NCI-H1048 (cell line): ENCODE measurements at places on chromosomes 13 and 19.
A peak's percentile ranks its signal among the peaks of the same experiment; 100 is the strongest.

DNA sequence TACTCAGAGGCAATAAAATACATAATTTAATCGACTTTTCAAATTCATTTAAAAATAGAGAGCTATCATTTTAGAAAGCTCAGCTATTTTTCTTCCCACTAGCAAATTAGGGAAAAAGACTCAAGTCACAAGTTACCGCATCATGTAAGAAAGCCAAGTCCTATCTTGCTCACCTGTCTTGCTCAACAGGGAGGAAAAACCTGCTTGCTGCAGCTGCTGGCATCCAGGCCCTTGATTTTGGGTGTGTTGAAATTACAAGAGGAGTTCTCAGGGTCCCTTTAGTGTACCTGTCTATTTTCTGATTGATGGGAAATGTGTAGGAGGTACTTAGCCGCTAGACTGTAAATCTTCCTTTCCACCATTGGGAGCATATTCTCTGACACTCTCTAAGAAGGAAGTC lies 22.2 kb downstream of the SLC10A2 start:
- DNase-seq, result no peak

DNA sequence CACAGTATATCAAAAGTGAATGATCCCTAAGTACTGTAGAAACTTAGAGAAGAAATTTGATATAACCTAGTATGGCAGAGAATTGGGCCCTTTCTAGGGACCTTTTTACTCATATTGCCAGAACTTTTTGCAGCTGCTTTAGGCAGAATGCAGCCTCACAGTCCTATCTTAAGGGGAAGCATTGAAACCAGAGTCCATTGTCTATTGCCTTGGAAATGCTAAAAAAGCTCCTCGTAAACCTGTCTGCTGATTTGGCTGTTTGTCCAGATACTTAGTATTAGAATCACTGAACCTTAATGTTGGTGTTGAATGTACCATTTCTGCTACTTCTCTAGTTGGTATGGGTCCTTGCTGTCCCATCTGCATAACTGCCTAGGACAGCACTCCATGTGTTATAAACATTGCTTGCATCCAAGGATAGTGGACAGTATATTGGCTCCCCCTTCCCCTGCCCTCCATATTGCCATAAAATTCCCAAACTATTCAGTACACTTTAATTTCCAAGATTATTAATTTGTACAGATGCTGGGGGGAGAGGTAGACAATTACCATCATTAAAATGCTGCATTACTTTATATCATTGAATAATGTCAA lies 36.1 kb downstream of the LSM14A start:
- no peak for DNase-seq

DNA sequence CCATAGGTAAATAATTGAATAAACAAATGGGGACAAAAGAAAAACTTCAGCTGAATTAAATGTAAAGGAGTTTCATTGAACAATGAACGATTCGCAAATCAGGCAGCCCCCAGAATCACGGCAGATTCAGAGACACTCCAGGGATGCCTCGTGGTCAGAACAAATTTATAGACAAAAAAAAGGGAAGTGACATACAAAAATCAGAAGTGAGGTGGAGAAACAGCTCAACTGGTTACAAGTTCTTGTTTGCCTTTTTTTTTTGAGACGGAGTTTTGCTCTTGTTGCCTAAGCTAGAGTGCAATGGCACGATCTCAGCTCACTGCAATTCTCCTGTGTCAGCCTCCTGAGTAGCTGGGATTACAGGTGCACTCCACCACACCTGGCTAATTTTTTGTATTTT lies 5.7 kb downstream of the ZNF566 start:
- no peak for DNase-seq

GRCh38 chr19:28359431-28360414 lies 853.2 kb downstream of the UQCRFS1 start:
- no peak for DNase-seq

DNA sequence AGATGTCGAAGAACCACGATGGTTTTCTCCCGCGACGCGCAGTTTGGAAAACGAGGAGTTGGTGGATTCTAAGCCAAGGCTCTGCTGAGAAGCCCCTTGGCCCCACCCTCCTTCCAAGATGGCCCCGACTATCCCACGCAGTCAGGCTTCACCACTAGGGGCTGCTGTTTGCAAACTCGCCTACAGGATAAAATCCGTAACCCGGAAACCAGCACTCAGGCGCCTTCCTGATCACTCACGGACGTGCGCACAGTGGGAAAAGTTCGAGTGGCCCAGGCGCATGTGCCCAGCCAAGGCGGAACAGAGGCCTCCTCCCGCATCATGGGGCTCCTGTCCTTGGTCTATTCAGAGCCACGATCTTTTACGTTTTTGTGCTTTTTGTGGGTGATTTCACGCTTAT lies 19.2 kb upstream of the UQCR11 start:
- no peak for DNase-seq

GRCh38 chr13:30997697-30998096 lies 65.2 kb downstream of the TEX26 start:
- no peak for DNase-seq

GRCh38 chr13:24167666-24168391 lies 7.3 kb downstream of the SPATA13 start:
- DNase-seq, result no peak

GRCh38 chr13:57899096-57899495 lies 267.6 kb downstream of the PCDH17 start:
- no peak for DNase-seq

DNA sequence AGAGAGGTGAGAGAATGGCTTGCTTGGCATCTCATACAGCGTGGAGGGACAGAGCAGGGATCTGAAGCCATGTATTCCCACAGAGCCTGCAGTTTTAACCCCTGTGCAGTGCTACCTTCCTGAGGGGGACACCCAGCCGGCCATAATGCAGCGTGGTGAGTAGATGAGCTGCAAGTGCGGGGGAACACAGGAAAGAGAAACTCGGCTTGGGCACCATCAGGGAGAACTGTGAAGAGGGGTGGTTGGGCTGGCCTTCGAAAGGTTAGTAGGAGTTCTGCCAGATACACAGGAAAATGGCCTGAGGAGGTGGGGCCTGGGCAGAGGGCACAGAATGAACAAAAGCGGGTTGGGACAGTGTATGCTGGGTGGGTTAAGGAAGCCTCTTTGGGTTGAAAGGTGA lies 88.3 kb downstream of the SIPA1L3 start:
- DNase-seq, result no peak

DNA sequence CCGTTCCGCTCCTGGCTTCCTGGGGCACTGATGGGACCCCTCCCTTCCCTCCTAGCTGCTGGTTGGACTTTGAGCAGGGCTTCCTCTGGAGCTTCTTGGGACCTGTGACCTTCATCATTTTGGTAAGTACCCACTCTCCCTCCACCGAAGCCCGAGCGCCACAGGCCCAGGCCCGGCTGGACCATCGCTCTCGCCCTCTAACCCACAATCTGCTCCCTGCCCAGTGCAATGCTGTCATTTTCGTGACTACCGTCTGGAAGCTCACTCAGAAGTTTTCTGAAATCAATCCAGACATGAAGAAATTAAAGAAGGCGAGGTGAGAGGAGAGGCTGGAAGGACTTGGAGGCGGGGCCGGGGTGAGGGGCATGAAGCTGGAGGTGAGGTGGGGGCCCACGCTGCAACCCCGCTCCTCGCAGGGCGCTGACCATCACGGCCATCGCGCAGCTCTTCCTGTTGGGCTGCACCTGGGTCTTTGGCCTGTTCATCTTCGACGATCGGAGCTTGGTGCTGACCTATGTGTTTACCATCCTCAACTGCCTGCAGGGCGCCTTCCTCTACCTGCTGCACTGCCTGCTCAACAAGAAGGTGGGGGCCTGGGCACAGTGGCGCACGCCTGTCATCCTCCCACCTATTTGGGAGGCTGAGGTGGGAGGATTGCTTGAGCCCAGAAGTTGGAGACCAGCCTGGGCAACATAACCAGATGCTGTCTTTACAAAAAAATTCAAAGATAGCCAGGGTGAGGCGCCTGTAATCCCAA lies 12.3 kb downstream of the DDX39A start:
- no peak for DNase-seq

DNA sequence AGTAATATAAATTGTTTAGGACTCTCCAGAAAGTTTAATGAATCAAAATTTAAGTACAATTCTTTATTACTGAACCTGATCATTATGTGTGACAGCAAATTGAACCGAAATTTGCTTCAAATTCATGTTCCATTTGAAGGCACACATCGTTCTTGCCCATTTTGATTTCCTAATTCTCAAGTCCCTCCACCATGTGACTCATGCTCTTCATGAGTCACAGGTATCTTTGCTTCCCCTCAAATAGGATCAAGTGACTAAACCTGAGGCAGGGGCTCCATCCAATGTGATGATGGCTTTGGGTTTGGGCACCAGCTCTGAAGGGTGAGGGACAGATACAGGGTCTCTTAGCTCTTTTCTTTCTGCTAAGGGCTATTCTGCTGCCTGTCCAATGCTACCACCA lies 86.1 kb downstream of the THSD1 start:
- DNase-seq, result no peak

- peak; percentile 33 for DNase-seq
Measured at GRCh38 chr19:47284324-47284899, 9.7 kb downstream of the INAFM1 start.

DNA sequence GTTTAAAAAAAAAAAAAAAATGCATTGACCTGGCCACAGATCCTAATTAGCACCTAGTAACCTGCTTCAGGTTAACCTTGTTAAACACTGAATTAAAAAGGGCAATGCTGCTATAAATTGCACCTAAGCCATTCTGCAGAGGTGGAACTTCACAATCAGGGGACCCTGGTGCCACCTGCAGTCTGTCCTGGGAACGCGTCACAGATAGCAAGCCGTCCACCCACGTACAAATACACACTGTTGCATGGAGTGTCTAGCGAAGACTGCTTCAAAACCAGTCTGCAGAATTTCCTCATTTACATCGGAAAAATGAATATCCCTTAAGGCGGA lies 169.3 kb downstream of the COL4A1 start:
- DNase-seq, result no peak

DNA sequence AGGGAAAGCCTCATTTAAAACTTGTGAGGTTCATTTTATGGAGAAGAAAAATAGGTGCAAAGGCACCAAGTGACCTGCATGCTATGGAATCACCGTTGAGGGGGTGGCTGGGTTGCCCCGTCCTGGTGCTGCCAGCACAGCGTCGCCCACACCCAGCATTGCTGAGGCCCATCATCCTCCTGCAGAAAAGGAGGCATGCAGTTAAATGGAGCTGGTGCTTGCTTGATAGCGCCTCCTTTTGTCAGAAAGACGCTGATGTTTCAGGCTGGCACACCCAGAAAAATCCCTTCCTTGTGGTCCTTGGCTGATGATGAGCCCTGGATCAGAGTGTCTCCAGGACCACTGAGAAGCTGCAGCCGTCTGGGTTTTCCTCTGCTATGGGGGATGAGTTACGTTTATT lies 36.9 kb downstream of the DHRS12 start:
- DNase-seq, result no peak

DNA sequence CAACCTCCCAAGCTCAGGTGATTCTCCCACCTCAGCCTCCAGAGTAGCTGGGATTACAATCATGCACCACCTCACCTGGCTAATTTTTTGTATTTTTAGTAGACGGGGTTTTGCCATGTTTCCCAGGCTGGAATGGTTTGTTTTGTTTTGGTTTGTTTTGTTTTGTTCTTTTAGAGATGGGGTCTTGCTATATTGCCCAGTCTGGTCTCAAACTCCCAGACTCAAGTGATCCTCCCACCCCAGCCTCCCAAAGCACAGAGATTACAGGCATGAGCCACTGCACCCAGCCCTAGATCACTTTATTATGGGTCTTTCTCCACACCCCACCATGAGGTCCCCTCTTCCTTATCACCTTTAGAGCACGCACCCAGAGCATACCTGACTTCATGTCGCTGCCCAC lies 8.0 kb upstream of the KRTDAP start:
- DNase-seq, result no peak

GRCh38 chr13:85501616-85502015 lies 297.6 kb downstream of the SLITRK6 start:
- no peak for DNase-seq
